Central memory CD4-positive, alpha-beta T cell (primary cell): ENCODE measurements at places on chromosomes 3 and 15.

- DNase-seq = no peak
These were observed 21.0 kb downstream of the IFT122 start for GRCh38 chr3:129461022-129461421.

- DNase-seq = no peak
These were observed 98.1 kb downstream of the CORO2B start for GRCh38 chr15:68676926-68677325.

DNA sequence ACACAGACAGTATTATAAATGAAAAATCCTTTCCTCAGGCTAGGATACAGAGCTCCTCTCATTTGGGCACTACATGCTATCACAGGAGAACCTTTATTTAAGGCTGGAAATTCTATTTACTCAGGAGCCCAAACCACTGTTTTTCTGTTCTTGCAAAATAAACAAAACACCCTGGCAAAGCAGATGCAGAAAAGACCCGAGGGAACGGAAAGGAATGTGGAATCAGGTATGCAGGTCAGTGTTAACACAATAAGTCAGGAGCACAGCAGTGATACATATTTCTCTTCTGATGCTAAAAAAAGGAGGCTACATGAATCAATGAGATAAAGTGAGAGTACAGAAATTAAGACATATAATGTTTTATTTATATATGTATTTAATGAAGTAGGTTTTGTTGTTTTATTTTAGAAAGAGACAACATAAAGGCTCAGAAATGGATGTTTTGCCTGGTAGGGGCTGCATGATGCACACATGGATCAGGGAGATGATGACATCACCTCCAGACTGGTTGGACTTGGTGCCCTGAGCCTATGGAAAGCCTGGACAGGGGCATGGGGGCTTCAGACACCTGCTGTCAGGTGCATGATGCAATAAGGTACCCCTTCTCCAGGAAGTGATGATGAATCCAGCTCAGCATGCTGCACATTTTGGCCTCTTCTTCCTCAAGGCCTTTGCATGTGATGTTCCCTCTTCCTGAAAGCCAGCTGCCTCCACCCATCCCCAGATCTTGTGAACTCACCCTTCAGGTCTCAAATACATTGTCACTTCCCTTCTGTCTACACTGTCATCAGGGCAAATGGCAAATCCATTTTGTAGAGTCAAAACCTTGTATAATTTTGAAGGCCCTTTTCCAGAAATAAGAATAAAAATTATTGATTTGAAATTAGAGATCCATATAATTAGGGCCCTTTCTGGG is 19.1 kb upstream of the RBP1 start:
- no peak for DNase-seq

DNA sequence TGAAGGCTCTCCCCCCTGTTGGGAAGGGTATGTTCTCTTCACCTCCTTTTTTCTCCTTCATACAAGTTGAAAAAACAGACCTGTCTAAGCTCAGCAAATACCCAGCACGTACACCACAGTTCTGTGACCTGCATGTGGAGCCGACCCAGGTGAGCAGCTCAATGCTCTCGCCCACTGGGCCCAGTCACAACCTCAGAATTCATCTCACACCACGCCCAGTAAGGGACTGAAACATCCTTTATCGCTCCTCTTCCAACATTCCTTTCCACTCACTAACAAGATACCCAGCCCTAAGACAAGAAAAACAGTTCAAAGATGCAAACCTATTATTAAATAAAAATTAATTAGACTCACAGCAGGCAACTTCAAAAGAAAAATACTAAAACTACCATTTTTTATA is 68.9 kb downstream of the FOXP1 start:
- no peak for DNase-seq

DNA sequence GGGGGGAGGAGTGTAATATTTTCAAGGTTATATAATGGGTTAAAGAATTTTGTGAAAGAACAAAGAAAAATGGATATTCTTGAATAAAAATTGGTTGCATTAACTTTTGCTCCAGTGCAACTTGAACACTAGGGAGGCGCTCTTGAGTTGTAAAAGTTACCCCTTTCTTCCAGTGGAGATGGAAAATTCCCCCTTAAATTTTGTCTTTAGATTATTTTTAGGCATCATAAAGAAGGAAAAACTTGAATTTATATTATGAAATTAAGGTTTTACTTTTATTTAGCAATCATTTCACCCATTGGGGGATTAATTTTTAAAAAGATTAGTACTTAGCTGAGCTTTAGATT is 550 bp upstream of the CHD2 start:
- DNase-seq = no peak

- no peak for DNase-seq
These were observed 6.0 kb downstream of the TYRO3 start for GRCh38 chr15:41564960-41565502.

DNA sequence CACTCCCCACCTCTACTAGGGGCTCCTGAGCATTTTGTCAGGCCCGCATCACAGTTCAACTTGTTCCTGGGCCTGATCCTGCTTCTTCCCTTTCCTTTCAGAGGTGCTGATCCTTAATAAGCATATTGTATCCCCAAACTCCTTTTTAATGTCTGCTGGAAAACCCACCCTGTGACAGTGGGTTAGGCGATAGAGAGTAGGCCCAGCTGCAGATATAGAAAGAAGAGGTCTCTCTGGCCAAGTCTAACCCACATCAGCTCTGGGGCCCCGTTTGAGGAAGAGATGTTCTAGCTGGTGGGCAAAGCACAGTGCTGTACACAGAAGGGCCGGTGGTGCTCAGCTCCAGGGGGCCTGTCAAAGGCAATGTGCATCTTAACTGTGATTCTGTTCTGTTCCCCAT is 34.3 kb upstream of the ST6GAL1 start:
- no peak for DNase-seq

DNA sequence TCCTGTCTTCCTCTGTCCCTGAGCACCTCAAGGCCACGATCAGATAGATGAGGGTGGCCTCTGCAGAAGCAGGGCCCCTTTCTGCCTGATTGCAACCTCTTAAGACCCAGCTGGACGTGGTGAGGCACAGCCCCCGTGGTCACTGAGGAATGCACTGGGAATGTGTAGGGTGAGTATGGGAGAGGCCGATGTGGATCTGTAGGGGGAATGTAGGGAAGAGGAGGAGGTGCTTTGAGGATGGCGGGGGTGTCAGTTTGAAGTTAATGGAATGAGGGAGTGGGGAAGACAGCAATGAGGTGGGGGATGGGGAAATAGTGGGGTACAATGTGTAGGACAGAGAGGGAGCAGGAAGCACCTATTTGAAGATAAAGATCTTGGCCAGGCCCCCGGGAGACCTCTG is 785 bp upstream of the IQCF5 start:
- DNase-seq = no peak

DNA sequence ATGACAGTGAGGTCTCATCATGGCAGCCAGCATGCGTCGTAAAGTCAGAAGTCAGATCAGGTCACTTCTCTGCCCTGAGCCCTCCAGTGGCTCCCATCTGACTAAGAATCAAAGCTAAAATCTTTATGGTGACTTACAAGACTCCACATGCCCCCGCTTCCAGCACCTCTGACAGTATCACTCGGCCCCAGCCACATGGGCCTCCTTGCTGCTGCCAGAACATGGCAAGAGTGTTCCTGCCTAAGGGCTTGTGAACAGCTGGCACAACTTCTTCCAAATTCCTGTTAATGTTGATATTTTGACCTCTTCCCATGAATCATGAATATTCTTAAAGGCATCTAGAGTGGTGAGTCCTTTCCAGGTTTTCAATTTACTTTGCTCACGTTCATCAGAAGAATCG is 20.5 kb downstream of the POLR2M start:
- DNase-seq = no peak

DNA sequence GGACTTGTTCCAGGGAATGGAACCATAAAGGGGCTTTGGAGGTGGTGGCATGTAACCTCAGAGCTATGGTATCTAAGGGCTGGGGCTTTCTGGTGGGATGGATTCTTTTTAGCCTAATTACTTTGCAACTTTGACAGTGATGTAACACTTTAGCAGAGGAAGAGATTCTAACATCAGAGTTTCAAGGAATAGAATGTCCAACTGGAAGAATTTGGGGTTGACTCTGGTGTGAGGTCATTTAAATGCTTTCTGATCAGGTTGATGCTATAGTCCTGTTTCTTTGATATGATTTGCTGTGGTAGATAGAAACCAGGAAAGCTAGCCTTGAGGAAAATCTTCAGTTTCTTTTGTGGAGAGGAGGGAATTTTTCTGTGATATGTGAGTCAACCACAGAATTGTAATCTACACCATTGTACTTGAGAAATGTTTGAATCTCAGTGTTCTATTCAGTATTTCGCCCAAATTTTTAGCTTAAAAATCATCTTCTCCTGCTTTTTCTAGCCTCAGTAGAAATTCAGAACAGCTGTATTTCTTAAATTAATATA is 40.0 kb downstream of the ATP2C1 start:
- DNase-seq = no peak

- DNase-seq = no peak
These were observed 45.8 kb downstream of the CDC25A start for GRCh38 chr3:48142316-48142870.
